ENCODE measurements at places on chromosomes 2 and 18.

DNA sequence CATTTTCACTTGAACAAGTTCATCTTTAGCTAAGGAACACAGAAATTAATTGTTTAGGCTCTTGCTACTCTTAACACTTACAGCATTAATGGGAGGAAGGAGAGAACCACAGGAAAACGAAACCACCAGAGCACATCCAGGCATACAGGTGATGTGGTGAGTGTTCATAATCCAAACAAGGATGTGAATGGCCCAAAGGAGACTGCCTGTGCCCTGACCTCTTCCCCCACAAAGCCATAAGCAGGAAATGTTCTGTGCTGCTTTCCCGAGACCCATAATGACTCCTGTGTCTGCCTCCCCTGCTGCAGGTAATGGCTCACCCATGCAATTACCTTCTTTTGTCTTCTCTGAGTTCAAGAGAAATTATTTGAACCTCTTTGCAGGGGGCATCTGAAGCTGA is 295.9 kb upstream of the LINC00305 start:
- no peak for DNase-seq

GRCh38 chr2:241680827-241681599 is 5.6 kb downstream of the DTYMK start:
- no peak for DNase-seq

GRCh38 chr2:171237751-171238505 is 77.2 kb upstream of the TLK1 start:
- DNase-seq = no peak

GRCh38 chr2:9720352-9721093 is 89.7 kb upstream of the YWHAQ start:
- no peak for DNase-seq

DNA sequence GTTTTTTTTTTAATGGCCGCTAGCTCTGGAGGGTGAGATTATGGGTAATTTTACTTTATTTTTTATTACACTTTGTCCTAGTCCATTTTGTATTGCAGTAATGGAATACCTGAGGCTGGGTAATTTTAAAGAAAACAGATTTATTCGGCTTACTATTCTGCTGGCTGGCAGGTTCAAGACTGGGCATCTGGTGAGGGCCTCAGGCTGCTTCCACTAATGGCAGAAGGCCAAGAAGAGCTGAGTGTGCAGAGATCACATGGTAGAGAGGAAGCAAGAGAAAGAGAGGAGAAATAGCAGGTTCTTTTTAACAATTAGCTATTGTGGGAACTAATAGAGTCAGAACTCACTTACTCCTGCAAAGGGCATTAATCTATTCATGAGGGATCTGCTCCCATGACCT is 52.4 kb upstream of the ARHGAP28 start:
- DNase-seq = no peak

DNA sequence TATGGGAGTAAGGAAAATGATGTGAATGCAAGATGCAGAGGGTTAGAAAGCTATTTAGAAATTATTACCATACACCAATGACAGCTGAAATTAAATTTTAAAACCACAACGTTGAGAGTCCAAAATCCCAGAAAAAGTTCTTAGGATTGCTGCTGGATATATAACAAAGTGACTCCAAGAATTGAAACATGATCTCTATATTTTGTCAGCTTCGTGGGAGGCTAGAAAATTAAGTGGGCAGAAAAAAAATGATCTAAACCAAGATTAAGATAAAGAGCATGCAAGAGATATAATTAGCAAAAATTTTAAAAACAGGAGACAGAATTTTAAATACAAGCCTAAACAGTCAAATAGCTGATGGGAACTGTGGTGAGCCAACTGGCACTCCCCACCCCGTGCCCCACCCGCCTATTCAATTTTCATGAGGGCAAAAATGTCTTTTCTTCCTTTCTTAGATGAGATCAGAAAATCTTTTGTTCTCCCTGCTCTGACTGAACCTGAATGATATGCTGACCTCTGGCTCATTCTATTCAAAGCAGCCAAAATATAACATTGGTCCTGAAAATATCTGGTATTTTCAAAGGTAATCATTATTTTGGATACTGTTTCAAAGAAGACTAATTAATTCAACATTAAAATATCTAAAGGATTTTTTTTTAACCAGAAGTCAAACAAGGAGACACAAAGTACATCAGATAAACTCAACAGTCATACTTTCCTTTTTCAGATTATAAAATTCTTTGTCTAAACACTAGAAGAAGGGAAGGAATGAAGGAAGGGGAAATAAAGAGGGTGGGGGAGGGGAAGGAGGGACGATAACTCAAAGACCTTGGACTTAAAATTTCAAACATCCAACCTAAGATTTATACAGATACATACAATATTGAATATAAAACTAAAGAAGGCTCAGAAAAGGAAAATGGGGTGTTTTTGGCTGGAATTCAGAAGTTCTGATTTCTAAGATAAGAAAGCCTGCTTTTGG is 12.2 kb downstream of the KANSL3 start:
- no peak for DNase-seq

- DNase-seq = no peak
These were observed 105.4 kb downstream of the DSEL start for GRCh38 chr18:67411116-67411515.

All from type B pancreatic cell (in vitro differentiated cells).